NAMALWA (cell line): ENCODE measurements at places on chromosomes 5 and 9.

GRCh38 chr5:91938441-91938840 lies 555.3 kb upstream of the ARRDC3 start:
- no peak for DNase-seq

- no peak for DNase-seq
These were observed 860.1 kb downstream of the PTPRD start for GRCh38 chr9:9752722-9753121.

DNA sequence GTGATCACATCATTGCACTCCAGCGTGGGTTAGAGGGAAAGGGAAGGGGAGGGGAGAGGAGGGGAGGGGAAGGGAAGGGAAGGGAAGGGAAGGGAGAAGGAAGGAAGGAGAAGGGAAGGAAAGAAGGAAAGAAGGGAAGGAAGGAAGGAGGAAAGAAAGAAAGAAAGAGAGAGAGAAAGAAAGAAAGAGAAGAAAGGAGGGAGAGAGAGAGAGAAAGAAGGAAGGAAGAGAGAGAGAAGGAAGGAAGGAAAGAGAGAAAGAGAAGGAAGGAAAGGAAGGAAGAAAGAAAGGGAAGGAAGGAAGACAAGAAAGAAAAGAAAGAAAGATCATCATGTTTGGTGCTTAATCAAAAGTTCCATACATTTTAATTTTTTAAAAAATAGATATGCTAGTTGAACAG lies 136.2 kb downstream of the CMYA5 start:
- DNase-seq, result no peak

DNA sequence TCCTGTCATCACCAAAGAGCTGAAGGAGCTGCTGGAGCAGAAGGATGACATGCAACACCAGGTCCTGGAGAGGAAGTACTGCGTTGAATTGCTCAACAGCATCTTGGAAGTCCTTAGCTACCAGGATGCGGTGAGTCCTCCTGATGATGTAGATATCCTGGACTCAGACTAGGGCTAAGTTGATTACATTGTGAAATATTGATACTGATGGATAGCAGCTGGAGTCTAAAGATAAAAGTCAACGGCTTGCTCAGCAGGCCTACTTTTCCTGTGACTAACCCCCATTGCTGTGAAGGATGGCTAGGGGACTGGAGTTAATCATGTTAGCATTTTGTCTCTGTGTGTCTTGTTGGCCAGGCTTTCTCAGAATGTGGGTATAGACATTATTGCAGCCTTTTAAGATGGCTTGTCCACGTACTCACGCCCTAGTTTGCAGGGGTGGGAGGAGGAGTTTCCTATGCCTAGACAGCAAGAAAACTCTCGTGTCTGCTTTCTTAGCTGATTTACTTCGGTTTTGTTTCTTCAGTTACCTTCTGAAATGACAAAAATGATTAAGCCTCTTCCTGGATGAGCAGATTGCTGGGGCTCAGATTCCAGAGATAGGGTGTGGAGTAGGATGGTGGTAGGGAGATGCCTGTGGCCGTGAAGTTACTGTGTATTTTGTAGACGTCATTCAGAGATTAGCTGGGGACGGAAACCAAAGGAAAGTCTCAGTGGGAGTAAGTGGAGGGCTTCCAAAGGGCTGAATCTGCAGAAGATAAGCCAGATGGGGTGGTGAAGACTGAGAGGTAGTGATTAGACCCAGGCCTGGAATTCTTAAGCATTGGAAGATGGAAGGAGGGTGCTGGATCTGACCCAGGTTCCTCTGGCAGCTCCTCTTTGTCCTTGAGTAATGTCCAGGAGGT lies 166.3 kb downstream of the DOCK2 start:
- DNase-seq, result no peak

- DNase-seq, result no peak
These were observed 35.7 kb upstream of the FBXW11 start for GRCh38 chr5:172042183-172042582.

GRCh38 chr5:177049285-177049684 lies 26.8 kb downstream of the ZNF346 start:
- no peak for DNase-seq

GRCh38 chr5:131718487-131719014 lies 78.3 kb downstream of the FNIP1 start:
- no peak for DNase-seq

DNA sequence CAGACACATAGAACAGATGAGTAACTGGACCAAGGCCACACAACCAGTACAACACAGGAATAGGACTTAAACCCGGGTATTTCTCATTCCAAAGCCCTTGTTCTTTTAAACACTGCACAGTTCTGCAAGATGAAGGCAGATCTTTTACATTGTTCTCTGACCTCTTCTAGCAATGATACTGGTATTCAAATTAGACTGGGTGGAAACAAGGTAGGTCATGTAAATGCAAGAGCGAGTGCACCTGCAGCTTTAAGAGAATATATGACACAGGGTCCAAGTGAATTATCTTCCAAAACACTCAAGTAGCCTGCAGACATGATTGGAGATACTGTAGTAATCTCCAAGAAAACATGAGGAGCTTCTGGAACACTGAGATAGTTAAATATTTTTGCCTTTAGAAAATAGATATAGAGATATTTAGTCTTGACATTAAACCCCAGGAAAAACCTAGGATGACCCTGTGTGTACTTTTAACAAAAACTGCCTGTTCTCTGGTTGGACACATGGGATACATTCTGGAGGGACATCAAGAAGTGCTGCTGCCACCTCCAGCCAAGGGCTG lies 130.6 kb upstream of the EPB41L4A start:
- no peak for DNase-seq

DNA sequence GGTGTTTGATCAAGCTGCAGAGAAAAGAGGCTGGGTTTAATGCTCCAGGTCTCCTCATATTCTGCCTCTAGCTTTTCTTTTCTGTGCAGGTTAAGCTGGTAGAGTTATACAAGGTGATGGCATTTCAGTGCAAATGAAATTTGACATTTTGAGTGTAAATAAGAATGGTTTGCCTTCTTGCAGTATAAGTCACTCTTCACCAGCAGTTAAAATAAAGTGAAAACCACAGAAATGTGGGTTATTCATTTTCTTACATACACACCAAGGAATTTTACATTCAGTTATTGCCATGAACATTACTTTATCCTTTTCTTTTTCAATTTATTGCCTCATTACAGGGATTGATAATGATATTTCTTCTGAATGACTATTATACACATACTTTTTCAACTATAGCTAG lies 337.5 kb upstream of the PCSK5 start:
- no peak for DNase-seq

DNA sequence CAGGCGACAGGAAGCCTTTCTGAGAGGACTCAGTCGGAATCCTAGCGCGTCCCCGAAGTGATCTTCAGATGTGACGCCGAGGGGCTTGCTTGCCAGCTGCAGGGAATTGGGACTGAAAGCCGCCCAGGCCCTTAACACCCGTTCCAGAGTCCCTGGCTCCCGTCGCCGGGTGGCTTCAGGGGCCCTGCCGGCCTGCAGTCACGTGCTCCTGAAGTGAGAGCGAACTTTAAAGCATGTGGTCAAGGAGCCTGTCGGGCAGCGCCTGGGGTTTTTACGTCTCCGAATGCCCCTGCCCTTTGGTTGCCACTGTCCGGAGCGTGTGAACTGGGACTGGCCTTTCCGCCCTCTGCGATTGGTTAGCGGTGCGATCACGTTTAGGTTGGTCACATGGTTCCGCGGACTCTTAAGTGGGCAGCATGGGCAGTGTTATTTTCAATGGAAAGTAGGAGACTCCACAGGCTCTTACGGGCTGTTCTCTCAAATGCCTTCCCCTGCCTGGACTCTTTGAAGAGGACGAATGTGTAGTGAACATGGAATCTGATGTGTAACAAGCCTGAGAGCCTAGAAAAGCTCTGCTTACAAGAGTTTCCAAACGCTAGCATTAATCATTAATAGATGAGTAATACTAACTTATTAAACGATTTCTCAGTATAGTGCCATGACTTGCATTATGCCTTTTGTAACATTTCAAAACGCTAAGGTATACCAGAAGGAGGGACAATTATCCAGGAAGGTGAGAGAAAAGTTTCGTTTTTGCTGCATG lies 1.9 kb downstream of the VLDLR start:
- no peak for DNase-seq

DNA sequence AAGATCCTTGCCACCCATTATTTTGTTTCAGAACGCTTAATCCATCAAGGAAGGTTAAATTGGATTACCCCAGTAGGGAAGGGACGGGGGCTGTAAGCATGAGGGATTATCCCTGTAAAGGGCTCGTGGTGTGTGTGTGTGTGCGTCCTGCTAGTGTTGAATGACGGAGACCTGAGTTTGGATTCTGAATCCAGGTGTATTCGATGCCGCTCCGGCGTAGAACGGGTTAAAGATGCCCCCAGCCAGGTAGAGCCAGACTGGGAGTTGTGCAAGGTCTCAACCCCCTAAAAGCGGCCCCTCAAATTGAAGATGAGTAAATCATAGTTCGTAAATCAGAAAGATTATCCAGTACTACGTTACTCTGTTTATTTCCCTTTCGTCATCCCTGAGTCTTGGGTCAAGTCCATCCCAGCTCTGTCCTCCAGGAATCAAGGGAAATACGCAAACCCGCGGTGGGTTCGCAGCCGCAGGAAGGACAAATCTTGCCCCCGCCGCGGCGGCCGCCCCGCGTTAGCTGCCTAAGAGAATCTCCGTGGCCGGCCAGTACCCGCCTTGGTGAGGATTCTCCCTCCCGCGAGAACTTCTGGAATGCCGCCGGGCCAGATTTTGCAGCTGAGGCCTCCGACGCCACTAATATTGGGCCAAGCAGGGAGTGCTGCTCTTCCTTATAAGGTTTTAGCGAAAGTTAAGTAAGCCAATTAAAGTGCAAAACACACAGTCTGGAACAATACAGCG lies 586 bp upstream of the MTAP start:
- DNase-seq, result no peak

- DNase-seq, result no peak
These were observed 110.2 kb upstream of the ISL1 start for GRCh38 chr5:51273021-51273420.

DNA sequence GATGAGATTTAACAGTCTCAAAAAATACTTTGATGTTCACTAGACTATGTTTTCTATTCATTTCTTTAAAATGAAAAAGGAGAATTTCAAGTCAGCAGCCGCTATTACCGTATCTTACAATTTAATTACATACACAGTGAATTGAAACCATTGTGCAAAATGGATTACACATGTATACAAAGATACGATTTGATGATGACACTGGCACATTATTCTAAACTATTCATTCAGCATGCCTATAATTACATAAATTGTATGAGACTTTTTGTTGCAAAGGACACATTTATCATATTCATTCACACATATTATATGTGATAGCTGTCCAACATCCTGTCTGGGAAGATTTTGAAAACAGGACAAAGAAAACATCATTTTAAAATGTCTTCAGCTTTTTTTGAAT lies 118.3 kb upstream of the VCAN start:
- DNase-seq, result no peak

DNA sequence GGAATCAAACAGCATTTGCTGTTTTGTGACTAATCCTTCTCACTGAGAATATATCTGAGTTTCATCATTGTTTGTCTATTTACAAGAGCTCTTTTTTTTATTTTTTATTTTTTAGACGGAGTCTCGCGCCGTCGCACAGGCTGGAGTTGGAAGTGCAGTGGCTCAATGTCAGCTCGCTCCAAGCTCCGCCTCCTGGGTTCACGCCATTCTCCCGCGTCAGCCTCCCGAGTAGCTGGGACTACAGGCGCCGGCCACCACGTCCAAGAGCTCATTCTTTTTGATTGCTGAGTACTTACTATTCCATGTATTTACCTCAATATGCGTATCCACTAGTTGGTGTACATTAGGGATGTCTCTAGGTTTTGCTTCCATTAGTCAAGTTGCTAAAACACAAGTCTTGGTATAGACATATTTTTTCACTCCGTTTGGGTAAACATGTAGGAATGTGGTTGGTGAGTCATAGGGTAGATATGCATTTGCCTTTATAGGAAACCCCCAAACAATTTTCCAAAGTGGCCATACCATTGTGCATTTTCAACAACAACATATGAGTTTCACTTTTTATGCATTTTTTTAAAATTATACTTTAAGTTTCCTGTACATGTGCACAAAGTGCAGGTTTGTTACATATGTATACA lies 1005.0 kb upstream of the CDH10 start:
- no peak for DNase-seq

DNA sequence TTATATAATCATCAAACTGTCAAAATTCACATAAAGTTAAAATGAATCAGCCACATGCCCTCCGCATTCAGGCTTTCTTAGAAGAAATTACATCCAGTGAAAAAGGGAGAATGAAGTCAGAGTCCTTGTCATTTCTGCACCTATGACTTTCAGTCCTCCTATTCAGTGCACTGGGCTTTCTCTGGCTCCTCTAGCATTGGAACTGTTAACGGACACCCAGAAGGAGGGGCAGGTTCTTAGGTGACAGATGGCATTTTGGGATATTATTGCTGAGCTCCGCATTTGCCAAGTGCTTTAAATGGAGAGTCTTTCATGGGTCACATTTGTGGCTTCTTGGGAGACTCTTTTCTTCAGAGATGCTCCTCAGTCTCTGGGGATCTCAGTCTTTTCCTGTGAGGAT lies 40.0 kb downstream of the ADAMTS19 start:
- no peak for DNase-seq

- DNase-seq, result no peak
These were observed 14.5 kb upstream of the LPAR1 start for GRCh38 chr9:111052791-111053190.

DNA sequence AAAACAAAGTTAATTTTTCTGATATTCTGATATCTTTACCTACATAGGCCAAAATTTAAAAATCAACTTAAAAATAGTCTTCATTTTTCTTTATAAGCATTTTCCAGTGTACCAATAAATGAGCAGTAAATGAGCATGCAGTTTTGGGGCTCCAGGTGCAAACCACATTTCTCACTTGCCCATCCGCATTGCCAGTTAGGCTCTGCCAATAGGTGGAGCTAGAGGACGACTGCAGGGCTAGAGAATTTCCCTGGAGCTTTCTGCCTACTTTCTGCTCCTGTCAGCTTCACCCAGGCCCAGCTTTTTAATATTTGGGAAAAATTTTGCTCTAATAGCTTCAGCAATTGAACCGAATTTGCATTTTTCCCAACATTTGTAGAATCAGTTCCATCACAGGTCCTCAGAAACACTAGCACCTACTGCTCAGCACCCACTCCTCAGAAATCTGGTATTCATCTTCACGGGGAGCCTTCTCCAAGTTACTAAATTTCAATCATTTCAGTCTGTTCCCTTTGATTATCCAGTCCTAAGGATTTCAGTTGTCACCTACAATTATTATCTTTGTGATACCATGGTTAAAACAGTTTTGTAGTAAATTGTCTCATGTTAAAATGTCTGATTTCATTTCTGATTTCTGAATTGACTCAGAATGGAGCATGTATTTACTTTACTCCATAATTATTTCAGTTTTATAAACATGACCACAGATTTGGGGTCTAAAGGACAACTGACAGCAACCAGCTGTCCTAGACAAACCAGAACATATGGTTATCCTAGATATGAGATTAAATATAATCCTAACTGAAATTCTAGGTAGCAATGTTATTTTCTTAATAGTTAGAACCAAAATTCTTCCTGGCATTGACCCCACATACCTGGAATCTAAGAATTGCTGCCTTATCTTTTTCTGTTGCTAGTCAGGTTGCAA lies 104.6 kb upstream of the FAM174A start:
- peak; percentile 73 for DNase-seq

- DNase-seq, result peak; percentile 46
These were observed 200.4 kb downstream of the ARRDC3 start for GRCh38 chr5:91182763-91183162.

- peak; percentile 9 for DNase-seq
These were observed 52.5 kb downstream of the AOPEP start for GRCh38 chr9:94779031-94779430.
